ENCODE measurements at places on chromosomes 7 and 10. TPM values are rescaled to one million over a fixed set of nuclear protein-coding genes. Genes with fewer than 3 reads are reported as not detected.

GRCh38 chr7:39075210-39075609, 97.5 kb downstream of the POU6F2 start:
- DNase-seq: no peak

DNA sequence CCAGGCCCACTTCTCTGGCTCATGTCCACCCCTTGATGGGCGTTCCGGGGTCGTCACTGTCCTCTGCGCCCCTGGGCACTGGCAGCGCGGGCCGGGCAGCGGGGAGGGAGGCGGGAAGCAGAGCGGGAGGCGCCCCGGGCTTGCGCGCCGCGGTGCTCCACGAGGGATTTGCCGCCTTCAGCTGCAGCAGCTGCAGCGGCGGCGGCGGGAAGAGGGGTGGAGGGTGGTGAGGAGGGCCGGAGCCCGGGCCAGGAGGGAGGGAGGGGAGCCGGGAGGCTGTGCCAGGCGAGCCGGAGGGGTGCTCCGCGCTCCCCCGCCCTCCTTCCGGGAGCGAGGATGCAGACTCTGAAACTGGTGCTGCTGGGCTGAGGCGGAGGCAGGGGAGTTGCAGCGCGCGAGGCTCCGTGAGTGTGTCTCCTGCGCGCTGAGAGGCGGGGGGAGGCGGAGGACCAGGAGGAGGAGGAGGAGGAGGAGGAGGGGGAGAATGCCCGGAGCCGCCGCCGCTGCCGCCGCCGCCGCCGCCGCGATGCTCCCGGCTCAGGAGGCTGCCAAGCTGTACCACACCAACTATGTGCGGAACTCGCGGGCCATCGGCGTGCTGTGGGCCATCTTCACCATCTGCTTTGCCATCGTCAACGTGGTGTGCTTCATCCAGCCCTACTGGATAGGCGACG, at the start of gene LHFPL3:
Gene LHFPL3, plus strand, starts transcription at position 308 of the 674 bp plus-strand sequence.
- no peak for DNase-seq

GRCh38 chr7:37371755-37372154, 76.9 kb downstream of the ELMO1 start:
- DNase-seq: no peak

DNA sequence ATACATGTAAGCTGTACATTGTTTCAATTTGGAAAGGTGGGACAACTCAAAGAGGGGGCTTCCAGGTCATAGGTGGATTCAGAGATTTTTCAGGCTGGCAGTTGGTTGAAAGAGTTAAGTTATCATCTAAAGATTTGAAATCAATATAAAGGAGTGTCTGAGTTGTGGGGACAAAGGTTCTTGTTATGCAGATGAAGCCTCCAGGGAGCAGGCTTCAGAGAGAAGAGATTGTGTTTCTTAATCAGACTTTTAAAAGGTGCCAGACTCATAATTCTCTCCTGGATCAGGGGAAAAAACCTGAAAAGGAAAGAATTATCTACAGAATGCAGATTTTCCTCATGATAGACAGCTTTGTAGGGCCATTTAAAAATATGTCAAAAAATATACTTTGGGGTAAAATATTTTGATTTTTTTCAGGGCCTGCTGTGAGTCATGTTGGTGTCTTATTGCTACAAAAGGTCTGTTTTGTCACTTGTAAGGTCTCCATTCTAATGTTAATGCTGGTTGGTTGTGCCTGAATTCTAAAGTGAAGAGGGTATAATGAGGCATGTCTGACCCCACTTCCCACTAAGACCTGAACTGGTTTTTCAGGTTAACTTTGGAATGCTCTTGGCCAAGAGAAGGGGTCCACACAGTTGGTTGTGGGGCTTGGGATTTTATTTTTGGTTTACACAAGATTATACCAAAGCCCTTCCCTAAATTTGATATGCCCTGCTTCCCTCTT, 52.7 kb upstream of the PRSS1 start:
- DNase-seq: no peak

DNA sequence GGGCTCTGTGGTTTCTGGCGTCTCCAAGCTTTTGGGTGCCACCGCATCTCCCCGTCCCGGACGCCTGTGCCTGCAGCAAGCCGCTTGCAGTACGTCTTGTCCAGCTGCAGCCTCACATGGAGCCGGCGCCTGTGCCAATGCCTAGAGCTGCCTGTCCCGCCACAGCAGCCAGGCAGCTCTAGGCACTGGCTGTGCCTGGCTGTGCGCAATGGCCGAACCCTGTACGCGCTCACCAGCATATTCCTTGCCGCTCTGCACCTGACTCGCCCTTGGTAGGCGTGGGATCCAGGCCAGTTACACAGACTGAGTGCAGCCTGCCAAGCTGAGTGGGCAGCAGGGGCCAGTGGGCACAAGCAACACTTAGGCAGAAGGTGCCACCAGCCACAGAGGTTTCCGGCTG, 381.2 kb upstream of the SORCS1 start:
- no peak for DNase-seq

- no peak for DNase-seq
These were observed 30.9 kb upstream of the MAT1A start for GRCh38 chr10:80320377-80320776.

GRCh38 chr10:7788639-7789286, 786 bp downstream of the ATP5F1C start:
- DNase-seq: no peak

The ADAM8 gene
- 18.3 TPM for total RNA-seq

The LOXL4 gene
- total RNA-seq: 2.5 TPM

The TMEM72 gene
- total RNA-seq: not detected

The VWDE gene
- total RNA-seq: 28.8 TPM

The ANKRD2 gene
- 8.4 TPM for total RNA-seq

Measured in PC-9 (cell line).